Neural crest cell (in vitro differentiated cells): ENCODE measurements at places on chromosomes 6 and 20. TPM values are rescaled to one million over a fixed set of nuclear protein-coding genes. Genes with fewer than 3 reads are reported as not detected.

DNA sequence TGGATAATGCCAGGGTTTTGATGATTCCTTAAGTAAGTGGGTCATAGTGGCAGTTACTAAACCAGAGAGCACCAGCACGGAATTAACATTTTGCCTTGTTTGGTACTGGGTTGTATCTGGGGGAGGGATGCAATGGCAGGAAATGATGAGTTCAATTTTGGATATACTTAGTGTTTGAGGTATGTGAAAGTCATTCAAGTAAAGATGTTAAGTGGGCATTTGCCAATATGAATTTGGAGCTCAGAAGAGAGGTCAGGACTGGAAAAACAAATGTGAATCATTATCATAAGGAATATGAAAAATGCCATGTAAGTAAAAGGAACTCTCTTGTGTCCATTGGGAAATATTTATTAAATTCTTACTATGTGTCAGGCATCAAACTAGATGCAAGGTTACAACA lies 6.2 kb downstream of the PXT1 start:
- DNase-seq = no peak

GRCh38 chr6:134308800-134309199 lies 9.1 kb downstream of the SGK1 start:
- DNase-seq = no peak

DNA sequence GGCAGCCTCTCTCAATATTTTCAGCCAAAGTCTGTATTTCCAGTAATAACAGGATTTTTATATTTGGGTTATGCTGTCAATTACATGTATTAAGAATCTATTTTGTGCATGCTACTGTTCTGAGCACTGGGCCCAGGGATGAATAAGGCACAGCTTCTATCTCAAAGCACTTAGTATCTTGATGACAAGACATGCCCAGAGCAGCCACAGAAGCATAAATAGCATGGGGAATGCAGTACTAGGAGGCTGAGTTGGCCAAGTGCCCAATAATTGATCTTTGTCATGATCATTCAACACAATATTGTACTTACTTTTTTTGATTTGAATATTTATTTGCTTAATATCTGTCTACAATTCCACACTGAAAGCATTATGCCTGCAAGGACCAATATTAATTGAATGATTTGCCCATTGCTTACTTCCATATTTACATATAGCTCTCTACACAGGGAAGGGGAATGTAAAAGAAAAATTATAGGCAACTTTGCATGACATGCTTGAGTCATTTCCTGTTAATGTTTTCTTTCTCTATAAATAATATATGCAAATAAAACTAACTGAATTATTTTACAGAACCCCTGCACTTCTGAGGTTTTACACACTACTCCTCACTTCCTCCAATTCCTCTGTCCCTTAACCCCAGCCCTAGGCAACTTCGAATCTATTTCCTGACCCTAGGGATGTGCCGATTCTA lies 298.9 kb upstream of the BMP2 start:
- DNase-seq = no peak

DNA sequence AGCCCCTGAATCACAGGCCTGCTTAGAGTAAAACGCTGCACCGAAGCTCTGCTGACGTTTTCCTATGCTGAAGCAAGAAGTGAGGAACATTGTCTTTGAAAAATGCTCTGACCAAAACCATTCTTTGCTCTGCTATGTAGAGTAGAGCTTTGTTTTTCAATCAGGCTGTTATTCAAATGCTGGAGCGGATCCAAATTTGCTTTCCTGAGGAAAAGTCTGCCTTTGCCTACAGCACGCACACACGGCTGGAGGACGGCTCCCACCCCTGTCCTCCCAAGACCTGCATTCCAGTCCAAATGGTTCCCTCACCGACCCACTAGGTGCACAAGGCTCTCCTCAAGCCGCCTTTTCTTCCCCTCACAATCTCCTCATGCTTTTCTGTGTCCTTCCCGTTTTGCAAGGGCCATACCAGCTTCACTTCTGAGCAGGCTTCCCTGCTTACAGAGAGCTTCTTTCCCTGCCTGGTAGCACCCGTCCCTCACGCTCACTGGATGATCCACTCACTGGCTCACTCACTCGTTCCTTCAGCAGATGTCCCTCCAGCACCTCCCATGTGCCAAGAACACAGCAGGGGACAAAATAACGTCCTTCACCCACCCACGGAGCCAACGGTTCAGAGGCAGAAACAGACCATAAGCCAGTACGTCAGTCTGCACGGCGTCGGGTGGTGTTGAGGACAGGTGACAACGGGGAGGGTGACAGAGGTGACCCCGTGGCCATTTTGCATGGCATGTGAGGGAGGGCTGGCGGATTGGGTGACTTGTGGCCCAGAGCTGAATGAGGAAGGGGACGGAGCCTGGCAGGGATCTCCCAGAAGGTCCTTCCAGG lies 137.9 kb upstream of the NEDD9 start:
- no peak for DNase-seq

GRCh38 chr6:39093149-39093708 lies 21.8 kb downstream of the SAYSD1 start:
- no peak for DNase-seq

- no peak for DNase-seq
Observed at GRCh38 chr20:61977419-61977786, 88.3 kb downstream of the TAF4 start.

- DNase-seq = no peak
Observed at GRCh38 chr20:1816384-1817381, 78.5 kb upstream of the SIRPA start.

DNA sequence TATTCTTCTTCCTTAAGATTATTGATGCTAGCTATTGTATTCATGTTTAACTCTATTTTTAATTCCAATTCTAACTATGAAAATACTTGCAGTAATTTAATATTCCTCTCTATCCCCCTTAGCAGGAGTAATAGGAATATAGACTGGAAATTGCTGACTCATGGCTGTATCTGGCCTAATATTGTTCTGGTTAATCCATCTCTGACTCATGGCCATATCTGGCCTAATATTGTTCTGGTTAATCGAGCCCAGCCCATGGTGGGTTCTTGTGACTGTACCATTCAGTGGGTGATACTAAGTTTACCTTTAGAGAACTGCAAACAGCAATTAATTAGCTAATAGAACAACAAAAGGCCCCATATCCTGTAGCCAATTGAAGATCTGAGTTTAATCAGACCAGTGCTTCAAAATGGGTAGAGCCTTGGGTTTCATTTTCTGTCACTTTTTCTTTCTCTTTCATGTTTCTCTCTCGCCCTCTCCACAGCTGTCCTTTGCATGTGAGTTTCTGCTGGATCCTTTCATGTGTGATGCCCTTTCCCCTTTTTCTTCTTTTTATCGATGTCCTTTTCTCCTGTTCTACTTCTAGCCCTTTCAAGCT lies 50.6 kb downstream of the SLC22A3 start:
- no peak for DNase-seq

DNA sequence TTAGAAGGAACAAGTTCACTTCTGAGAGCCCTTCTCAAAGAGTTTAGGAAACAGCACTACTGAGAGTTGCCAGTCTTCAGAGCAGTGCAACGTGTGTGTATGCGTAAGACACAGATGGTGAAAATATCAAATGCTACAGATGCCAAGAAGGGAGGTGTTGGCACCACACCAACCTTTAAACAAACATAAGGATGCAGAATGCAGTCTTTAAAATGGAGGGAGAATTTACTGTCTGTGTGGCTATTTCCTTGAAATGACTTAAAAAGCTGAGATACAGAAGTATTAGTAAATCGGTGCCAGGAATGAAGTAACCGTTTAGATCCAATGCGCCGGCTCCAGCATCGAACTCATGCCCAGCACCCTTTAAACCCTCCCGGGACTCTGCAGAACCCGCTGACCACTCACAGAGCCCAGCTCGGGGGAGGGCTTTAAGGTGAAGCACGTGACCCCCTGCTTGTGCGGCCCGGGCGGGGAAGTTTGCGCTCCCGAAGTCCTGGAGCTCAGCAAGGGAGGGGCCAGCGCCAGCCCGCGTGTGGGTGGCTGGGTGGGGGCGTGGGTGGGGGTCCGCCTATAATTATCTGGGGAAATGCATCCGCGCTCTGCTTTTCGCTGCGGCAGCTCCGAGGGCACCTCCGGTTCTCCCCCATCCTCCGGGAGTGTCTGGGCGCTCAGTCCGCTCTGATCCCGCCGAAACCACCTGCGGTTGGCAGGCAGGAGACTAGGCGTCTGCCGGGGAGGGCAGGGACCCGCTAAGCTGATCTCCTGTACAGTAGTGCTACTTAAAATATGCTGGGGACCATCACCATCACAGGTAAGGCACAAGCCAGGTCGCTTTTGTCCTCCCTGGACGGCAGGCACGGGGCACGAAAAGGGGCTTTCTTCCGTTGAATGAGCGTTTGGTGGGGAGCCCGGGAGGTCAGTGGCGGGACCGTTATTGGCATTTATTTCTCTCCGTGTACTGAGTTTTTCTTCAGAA lies 66.0 kb downstream of the ZBTB2 start:
- peak; percentile 3 for DNase-seq

- DNase-seq = no peak
Observed at GRCh38 chr20:48603116-48603818, 224.5 kb downstream of the PREX1 start.

DNA sequence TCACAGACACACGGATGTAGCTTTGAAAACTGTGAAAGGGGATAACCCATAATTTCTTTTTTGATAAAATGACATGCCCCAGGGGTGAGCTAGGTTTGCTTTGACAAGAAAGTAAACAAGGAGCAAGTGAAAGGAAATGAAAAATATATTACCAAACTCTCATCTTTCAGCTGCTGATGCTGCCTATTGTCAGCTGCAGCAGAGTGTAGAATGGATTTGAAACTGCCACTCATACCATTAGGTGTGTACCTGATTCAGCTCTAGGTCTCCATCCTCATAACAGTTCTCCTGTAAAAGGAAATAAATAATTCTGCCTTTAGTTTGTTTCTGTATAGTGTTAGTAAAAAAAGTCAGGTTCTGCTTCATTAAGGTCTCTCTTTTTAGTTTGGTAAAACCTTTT lies 415.1 kb upstream of the MARCKS start:
- DNase-seq = no peak

DNA sequence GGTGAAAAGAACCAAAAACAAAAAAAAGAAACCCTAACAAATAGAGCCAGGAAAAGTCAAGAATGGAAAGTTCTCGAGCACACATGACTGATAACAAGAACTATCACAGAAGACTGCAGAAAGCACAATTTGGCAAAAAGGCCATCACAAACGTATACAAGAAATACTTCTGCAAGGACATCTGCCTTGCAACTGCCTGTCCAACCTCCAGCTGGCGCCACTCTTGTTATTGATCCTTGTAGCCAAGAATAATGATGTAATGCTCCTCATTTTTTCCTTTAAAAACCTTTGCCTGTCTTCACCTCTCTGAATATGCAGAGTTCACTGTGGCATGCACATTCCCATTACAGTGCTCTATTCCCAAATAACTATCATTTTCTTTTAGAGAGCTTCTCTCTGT lies 87.9 kb upstream of the BMP5 start:
- no peak for DNase-seq

DPPA5 gene
- not detected in 2 replicates for total RNA-seq

MYBL2 gene
- total RNA-seq = 124 TPM in 2 replicates

RNF5 gene
- 60.2 and 60.7 TPM in 2 replicates for total RNA-seq

CRISP3 gene
- not detected in 2 replicates for total RNA-seq

TUBB2B gene
- 655 and 665 TPM in 2 replicates for total RNA-seq
